Neural cell (in vitro differentiated cells): ENCODE measurements at places on chromosomes 3 and 15. TPM values are rescaled to one million over a fixed set of nuclear protein-coding genes. Genes with fewer than 3 reads are reported as not detected.

Gene PRSS50
- not detected in 2 replicates for polyA plus RNA-seq

Gene GUCA1C
- not detected in 2 replicates for polyA plus RNA-seq

Gene IGDCC3
- polyA plus RNA-seq: 14.4 and 18.8 TPM in 2 replicates

Gene SCN5A
- polyA plus RNA-seq: 0.24 TPM in 1 of 2 replicates, not detected in the other

Gene SLCO2A1
- polyA plus RNA-seq: not detected in 2 replicates

Gene CKMT1B
- 23.2 and 29.8 TPM in 2 replicates for polyA plus RNA-seq

Gene P2RY12
- not detected in 2 replicates for polyA plus RNA-seq

Gene NEO1
- polyA plus RNA-seq: 52.5 and 57.0 TPM in 2 replicates

Gene SLC7A14
- polyA plus RNA-seq: 4.9 and 5.1 TPM in 2 replicates

Gene BMF
- polyA plus RNA-seq: 5.7 and 5.8 TPM in 2 replicates

Gene TLR9
- polyA plus RNA-seq: not detected in 2 replicates

Gene CEMIP
- 0.04 and 0.06 TPM in 2 replicates for polyA plus RNA-seq

Gene GXYLT2
- polyA plus RNA-seq: 0.16 and 0.48 TPM in 2 replicates

Gene ATP13A4
- 6.2 and 7.3 TPM in 2 replicates for polyA plus RNA-seq

Gene USP13
- polyA plus RNA-seq: 3.5 and 3.8 TPM in 2 replicates

Gene SSUH2
- polyA plus RNA-seq: 0.64 and 0.88 TPM in 2 replicates

Gene MORC1
- polyA plus RNA-seq: not detected in 2 replicates

Gene SPTBN5
- 0.01 and 0.04 TPM in 2 replicates for polyA plus RNA-seq

Gene SLC9C1
- polyA plus RNA-seq: not detected in 2 replicates

Gene FOXB1
- not detected in 2 replicates for polyA plus RNA-seq

Gene ST8SIA2
- 24.0 and 38.9 TPM in 2 replicates for polyA plus RNA-seq

Gene IQCF5
- not detected in 2 replicates for polyA plus RNA-seq

Gene TUSC7
- not detected in 2 replicates for polyA plus RNA-seq

Gene CCR5
- polyA plus RNA-seq: not detected in 2 replicates

Gene ATRIP
- polyA plus RNA-seq: 10.3 and 11.1 TPM in 2 replicates

Gene KBTBD13
- polyA plus RNA-seq: not detected in 2 replicates

Gene MAP1A
- polyA plus RNA-seq: 3.4 and 5.1 TPM in 2 replicates

Gene SLC22A14
- polyA plus RNA-seq: 0.16 and 0.25 TPM in 2 replicates

Gene ANKRD63
- polyA plus RNA-seq: 2.1 TPM in 1 of 2 replicates, not detected in the other

Gene KNSTRN
- 34.6 and 38.3 TPM in 2 replicates for polyA plus RNA-seq

Gene ZPLD1
- 0.50 TPM in 1 of 2 replicates, not detected in the other for polyA plus RNA-seq

Gene SPINT1
- 0.18 and 0.68 TPM in 2 replicates for polyA plus RNA-seq

Gene ZNF592
- 3.7 and 3.9 TPM in 2 replicates for polyA plus RNA-seq

Gene NTRK3
- polyA plus RNA-seq: 42.3 and 42.7 TPM in 2 replicates

Gene CPN2
- not detected in 2 replicates for polyA plus RNA-seq

Gene SPESP1
- polyA plus RNA-seq: not detected in 2 replicates

Gene NRG4
- polyA plus RNA-seq: 1.4 TPM in 1 of 2 replicates, not detected in the other

Gene SOX2
- polyA plus RNA-seq: 7.2 and 7.5 TPM in 2 replicates

Gene CX3CR1
- polyA plus RNA-seq: not detected in 2 replicates

Gene SPINK8
- polyA plus RNA-seq: not detected in 2 replicates

Gene NR2E3
- polyA plus RNA-seq: not detected in 2 replicates

Gene CPNE4
- polyA plus RNA-seq: 0.12 and 0.59 TPM in 2 replicates

Gene GOLGA8H
- polyA plus RNA-seq: 0.14 TPM in 1 of 2 replicates, not detected in the other

Gene HYAL1
- polyA plus RNA-seq: 2.2 and 4.7 TPM in 2 replicates

Gene C3orf62
- 15.6 and 18.0 TPM in 2 replicates for polyA plus RNA-seq

Gene SI
- not detected in 2 replicates for polyA plus RNA-seq

Gene MNS1
- not detected in 2 replicates for polyA plus RNA-seq

Gene CLDN1
- polyA plus RNA-seq: 0.66 and 1.3 TPM in 2 replicates

Gene THAP10
- polyA plus RNA-seq: 6.6 and 7.2 TPM in 2 replicates

Gene IL17RB
- polyA plus RNA-seq: 0.83 and 2.2 TPM in 2 replicates

Gene ITIH1
- polyA plus RNA-seq: not detected in 2 replicates

Gene CAMP
- polyA plus RNA-seq: not detected in 2 replicates
